ENCODE measurements at places on chromosomes 1 and 21. TPM values are rescaled to one million over a fixed set of nuclear protein-coding genes. Genes with fewer than 3 reads are reported as not detected.

The AVPR1B gene
- not detected for total RNA-seq

The COL24A1 gene
- total RNA-seq: under 0.01 TPM

The SYT6 gene
- not detected for total RNA-seq

The LCE1A gene
- total RNA-seq: not detected

The IL19 gene
- not detected for total RNA-seq

The RHOU gene
- 1.2 TPM for total RNA-seq

The AMY1C gene
- total RNA-seq: not detected

The CALML6 gene
- total RNA-seq: not detected

The TRIM46 gene
- total RNA-seq: 5.9 TPM

The C1orf210 gene
- 3.0 TPM for total RNA-seq

Data from renal cortical epithelial cell (primary cell).